ENCODE measurements at places on chromosomes 13 and 19.
A peak's percentile ranks its signal among the peaks of the same experiment; 100 is the strongest.

- DNase-seq, result no peak
These were observed 4.2 kb downstream of the ADGRE5 start for GRCh38 chr19:14385492-14385891.

GRCh38 chr19:8370176-8371010 is 6.4 kb downstream of the ANGPTL4 start:
- no peak for DNase-seq

GRCh38 chr13:23183292-23183691 is 2.5 kb downstream of the SGCG start:
- DNase-seq, result no peak

GRCh38 chr19:42467183-42467760 is 24.5 kb upstream of the CXCL17 start:
- DNase-seq, result no peak

GRCh38 chr19:36207605-36208252 is 6.7 kb downstream of the ZNF565 start:
- no peak for DNase-seq

DNA sequence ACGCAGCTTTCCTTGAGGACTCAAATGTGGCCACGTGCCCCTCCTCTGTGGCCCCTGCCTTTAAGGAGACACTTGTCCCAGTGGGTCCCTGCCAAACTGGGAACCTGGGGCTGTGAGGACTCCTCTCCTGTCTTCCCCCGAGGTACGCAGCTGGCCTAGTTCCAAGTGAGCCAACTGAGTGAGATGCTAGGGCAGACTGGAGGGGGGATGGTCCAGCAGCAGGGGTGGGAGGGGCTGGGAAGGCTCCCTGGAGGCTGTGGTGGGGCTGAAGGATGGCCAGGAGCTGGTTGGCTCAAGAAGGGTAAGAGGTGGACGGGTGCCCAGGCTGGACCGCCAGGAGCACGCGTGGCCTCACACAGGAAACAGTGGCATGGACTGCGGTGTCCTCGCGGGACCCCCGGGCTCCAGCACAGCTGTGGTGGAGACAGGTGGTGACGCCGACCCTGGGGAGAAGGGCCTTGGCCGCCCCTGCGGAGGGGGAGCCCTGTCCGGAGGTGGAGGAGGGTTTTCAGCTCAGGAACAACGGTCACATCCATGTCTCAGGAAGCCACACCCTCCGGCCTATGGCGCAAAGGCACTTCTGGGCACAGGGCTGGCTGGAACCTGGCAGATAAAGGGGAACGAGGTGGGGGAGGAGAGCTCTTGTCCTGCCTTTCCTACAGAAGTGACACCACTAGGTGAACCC is 45.8 kb downstream of the MLLT1 start:
- DNase-seq, result no peak

DNA sequence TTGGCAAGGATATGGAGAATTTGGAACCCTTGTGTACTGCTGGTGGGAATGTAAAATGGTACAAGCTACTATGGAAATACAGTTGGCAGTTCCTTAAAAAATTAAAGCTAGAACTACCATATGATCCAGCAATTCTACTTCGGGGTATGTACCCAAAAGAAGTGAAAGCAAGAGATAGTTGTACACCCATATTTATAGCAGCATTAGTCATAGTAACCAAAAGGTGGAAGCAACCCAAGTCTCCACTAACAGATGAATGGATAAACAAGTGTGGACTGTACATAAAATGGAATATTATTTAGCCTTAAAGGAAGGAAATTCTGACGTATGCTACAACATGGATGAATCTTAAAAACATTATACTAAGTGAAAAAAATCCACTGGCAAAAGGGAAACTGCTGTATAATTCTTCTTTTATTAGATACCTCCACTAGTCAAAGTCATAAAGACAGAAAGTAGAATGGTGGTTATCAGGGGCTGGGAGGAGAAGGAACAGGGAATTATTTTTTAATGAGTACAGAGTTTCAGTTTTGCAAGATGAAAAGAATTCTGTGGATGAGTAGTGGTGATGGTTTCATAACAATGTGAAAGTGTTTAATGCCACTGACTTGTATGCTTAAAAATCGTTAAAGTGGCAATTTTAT is 141.6 kb downstream of the RXFP2 start:
- DNase-seq, result no peak

DNA sequence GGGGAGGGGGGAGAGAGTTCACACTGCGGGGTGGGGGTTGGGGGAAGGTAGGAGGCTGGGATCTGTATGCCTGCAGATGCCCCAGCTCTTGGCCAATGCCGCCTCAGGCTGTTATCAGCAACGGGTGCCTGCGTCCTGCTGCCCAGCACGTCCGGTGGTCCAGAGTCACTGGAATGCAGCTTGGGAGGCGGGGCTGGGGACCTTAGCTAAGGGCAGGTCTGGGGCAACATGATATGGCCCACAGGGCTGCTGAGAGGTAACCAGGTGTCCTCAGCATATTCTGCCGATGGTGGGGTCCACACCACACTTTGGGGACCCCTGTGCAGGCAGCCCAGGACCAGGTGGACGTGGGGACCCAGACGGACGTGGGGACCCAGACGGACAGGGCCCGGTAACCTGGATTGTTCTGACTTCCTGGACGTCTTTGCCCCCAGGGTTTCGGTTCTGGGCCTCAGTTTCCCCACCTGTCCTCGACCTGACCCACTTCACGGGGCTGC is 668 bp upstream of the ARHGAP45 start:
- no peak for DNase-seq

DNA sequence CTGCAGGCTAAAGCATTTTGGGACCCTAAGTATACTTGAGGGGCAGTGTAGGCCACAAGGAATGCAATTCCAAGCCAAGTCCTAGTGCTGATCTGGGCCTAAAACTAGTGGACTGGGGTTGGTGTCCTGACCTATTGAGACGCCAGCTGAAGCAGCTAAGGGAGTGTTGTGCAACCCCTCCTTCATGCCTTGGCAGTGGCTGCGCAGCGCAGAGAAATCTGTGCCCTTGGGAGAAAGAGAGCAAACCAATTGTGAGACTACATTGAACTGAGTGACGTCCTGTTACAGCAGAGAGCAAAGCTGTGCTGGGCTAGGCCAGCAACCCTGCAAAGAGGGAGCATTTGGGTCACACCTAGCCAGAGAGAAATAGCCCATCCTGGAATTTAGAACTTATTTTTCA is 2715.0 kb upstream of the PCDH20 start:
- no peak for DNase-seq

DNA sequence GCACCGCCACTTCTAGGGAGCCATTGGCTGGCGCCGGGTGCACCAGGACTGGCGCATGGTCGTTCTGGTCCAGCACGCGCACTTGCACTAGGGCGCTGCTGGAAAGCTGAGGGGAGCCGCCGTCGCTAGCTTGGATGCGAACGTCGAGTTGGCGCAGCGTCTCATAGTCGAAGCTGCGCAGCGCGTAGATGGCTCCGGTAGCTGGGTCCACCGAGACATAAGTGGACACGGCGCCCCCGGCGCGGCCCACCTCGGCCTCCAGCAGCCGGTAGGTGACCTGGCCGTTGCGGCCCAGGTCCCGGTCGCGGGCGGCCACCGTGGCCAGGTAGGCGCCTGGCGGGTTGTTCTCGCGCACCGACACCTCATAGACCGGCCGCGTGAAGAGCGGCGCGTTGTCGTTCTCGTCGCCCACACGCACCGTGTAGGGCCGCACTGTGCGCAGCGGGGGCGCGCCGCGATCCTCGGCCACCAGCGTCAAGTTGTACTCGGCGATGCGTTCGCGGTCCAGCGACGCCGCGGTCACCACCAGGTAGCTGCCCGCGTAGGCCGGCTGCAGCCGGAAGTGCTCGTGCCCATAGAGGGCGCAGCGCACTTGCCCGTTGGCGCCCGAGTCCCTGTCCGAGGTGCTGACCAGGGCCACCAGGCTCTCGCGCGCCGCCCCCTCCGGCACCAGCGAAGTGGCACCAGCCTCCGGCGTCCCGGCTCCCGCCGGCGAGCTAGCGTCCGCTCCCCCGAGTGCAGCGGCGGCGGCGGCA is 1.7 kb downstream of the PCDH8 start:
- DNase-seq, result no peak

DNA sequence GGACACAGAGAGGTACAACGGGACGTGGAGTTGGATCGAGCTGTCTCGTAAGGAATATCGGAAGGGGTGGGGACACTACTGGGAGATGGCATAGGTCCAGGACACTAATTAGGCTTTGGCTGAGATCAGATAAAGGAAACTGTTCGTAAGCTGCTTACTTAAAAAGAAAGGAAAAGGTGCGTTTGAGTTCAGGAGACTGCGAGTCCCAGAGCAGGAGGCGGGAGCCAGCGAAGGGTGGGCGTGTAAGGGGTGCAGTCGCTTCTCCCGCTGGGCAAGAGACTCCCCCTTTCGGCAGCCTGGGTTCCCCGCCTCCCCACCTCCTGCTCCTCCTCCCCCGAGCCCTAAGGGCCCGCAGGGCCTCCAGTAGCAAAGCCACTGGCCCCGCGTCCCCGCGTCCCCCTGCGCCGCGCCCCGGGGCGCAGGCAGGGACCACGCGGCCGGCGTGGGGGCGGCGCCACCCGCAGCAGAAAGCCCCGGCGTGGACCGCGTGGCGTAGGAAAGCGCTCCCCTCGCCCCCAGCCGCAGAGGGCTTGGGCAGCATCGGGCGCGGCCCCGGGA is 547 bp downstream of the ABCC4 start:
- peak; percentile 66 for DNase-seq

- DNase-seq, result no peak
These were observed 244.5 kb downstream of the DNAJC15 start for GRCh38 chr13:43267916-43268315.

DNA sequence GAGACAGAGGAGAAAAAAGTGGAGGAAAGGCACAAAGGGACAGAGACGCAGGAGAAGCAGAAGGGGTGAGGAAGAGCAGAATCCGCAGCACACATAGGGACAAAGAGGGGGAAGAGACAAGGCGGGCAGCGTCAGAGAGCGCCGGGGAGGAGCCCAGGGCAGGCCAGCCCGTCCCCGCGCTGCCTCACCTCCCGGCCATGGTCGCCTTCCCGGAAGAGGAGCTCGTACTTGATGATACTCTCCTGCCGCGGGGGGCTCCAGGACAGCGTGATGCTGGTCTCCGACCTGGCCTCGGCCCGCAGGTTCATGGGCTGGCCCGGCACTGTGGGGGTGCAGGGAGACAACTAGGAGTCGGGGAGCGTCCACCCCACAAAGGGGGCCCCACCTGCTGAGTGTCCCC is 100.6 kb downstream of the PTPRS start:
- no peak for DNase-seq

GRCh38 chr19:30908262-30908771 is 440.9 kb downstream of the TSHZ3 start:
- no peak for DNase-seq

- no peak for DNase-seq
These were observed 23.1 kb upstream of the TNFSF14 start for GRCh38 chr19:6693056-6693471.

- DNase-seq, result no peak
These were observed 16.1 kb downstream of the ZNF317 start for GRCh38 chr19:9156304-9156703.

GRCh38 chr19:41364524-41365391 is 809 bp upstream of the B9D2 start:
- DNase-seq, result no peak

- no peak for DNase-seq
These were observed 74.9 kb downstream of the SIPA1L3 start for GRCh38 chr19:37981785-37982475.
